Upper lobe of left lung (tissue), 6 donors: ENCODE measurements at places on chromosomes 7 and 10. TPM values are rescaled to one million over a fixed set of nuclear protein-coding genes. Genes with fewer than 3 reads are reported as not detected.

The SLC26A5 gene
- total RNA-seq, result 1.3 TPM

- H3K4me3 ChIP-seq, result no peak overlapping the region
- no peaks in the 10 kb centered on the region for H3K4me1 ChIP-seq
- H3K27me3 ChIP-seq, result no peaks in the 10 kb centered on the region
- H3K36me3 ChIP-seq, result no peaks in the 10 kb centered on the region
Measured at GRCh38 chr10:128191847-128192246, 65.6 kb upstream of the MKI67 start.

GRCh38 chr10:60044242-60044641, 137.9 kb upstream of the CCDC6 start:
- H3K4me3 ChIP-seq, result no peak overlapping the region
- no peak overlapping the region for H3K27ac ChIP-seq
- no peaks in the 10 kb centered on the region for H3K27me3 ChIP-seq
- peaks cover 8% of the 10 kb centered on the region for H3K4me1 ChIP-seq
- no peaks in the 10 kb centered on the region for H3K36me3 ChIP-seq
- no peak for DNase-seq

- no peak overlapping the region for H3K4me3 ChIP-seq
- H3K36me3 ChIP-seq, result no peaks in the 10 kb centered on the region
Measured at GRCh38 chr10:60513281-60513680, 123.6 kb upstream of the ANK3 start.

GRCh38 chr7:74495112-74496086, 41.7 kb downstream of the GTF2IRD1 start:
- DNase-seq, result no peak
- no peak overlapping the region for H3K4me3 ChIP-seq
- H3K36me3 ChIP-seq, result no peaks in the 10 kb centered on the region
